ENCODE measurements at places on chromosomes 5 and 9. TPM values are rescaled to one million over a fixed set of nuclear protein-coding genes. Genes with fewer than 3 reads are reported as not detected.

DNA sequence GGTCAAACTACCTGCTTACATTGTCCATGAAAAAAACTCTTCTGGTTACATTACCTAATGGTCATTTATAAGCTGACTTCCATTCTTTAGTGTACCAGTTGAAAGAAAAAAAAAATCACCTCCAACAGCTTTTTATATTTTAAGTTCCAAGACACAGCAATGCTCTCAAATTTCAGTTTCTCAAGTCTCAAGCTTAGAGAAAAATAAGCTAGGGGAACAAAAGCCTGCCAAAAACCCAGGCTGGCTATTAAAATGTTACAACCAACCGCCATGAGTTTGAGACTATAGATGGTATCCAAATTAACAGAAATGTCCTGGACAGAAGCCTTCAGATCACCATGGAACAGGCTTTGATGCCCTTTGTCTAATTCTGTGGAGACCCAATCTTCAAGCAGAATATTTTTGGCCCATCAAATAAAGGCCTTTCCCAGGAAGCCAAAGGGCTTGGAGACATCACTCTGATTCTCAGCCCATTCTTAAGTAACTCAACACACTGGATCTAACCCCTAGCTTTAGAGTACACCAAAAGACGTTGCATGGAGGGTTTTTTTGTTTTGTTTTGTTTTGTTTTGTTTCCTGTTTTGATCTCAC, 343.7 kb downstream of the GLIS3 start:
- DNase-seq, result no peak

DNA sequence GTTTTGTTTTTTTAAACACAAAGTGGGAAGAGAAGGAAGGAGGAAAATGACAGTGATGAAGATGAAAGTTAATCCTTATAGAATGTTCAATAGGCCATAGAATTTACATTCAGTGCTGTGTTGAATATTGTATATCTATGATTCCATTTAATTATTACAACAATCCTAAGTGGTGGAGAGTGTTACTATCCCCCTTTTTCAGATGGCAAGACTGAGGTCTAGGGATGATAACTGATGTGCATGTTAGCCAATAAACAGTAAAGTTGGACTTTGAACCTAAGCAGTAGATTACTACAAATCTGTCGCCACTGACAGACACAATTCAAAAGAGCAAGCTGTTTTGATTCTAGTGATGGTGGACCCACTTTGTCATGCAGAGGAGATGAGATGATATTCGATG, 237.9 kb downstream of the ARHGAP26 start:
- no peak for DNase-seq

The PAEP gene
- not detected for total RNA-seq

The IL31RA gene
- not detected for total RNA-seq

GRCh38 chr5:54881286-54882005, 103.9 kb downstream of the ESM1 start:
- DNase-seq, result no peak

GRCh38 chr9:38659538-38659937, 39.1 kb upstream of the ANKRD18A start:
- DNase-seq, result no peak

- DNase-seq, result peak; percentile 48
Observed at GRCh38 chr5:1037123-1037670, 28.6 kb downstream of the NKD2 start.

DNA sequence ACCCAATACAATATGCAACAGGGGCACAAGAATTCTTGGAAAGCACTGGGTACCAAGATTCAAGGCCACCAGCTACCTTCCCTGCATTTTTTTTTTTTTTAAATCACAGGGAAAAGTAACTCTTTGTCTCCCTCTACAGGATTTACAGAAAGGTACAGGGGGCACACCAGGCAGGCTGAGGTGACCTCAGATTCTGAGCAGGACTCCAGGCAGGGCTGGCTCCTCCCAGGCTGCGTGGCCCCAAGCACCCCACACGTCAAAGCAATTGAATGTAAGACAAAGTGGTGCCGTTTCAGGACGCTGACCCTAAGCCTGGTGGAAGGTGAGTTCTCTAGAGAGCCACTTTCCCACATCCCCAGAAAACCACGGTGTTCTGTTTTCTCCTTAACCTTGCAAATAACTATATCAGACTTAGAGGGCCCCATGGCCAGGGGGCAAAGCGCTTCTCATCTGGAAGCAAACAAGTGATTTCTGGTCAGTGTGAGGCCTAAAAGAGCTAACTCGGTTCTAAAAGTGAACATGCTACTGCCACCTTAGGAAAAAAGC, 222.6 kb downstream of the ROR2 start:
- peak; percentile 90 for DNase-seq

DNA sequence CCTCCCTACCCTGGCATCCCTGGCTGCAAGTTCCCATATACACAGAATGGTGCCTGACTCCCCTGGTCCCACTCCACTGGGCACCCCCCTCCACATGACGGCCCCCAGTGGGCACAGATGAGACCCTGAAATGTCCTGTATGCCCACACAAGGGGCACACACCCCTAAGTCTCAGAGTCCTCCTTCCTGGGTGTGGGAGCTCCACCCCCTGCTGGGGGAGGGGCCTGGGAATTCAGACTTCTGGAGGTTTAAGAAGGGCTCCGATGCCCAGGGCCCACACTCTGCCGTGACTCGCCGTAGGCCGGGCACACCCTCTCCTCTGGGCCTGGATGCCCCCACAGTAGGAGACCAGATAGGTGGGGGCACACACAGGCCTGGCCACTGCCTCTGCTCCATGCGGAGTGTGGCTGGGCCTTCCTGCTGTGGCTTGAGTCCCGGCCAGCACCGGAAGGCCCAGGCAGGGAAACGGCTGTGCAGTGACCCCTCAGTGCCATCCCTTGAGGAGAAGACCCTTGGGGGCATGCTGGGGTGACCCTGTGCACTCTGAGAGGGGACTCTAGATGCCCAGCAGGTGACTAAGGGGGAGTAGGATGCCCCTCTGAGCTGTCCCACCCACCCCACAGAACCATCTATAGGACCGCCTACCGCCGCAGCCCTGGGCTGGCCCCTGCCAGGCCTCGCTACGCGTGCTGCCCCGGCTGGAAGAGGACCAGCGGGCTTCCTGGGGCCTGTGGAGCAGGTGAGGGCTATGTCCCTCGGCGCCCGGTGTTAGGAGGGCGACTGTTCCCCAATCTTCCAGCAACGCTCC, 6.5 kb downstream of the EGFL7 start:
- DNase-seq, result no peak

DNA sequence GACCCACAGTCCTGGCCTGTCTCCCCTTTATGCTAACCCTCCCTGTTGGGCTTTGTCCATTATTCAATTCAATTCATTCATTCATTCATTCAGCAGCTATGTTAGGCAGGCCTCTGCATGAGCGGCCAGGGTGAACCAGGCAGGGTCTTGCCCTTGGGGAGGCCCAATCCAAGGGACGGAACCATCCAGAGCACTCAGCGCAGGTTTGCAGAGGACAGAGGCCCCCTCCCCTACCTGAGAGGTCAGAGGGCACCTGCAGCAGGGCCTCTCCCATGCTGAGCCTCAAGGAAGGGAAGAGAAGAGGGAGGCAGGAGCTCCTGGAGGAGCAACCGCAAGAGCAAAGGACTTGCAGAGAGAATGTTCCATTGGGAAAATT, 61.4 kb downstream of the C9orf50 start:
- DNase-seq, result peak; percentile 79

The SPATA9 gene
- total RNA-seq, result not detected

The FBXL7 gene
- 8.4 TPM for total RNA-seq

DNA sequence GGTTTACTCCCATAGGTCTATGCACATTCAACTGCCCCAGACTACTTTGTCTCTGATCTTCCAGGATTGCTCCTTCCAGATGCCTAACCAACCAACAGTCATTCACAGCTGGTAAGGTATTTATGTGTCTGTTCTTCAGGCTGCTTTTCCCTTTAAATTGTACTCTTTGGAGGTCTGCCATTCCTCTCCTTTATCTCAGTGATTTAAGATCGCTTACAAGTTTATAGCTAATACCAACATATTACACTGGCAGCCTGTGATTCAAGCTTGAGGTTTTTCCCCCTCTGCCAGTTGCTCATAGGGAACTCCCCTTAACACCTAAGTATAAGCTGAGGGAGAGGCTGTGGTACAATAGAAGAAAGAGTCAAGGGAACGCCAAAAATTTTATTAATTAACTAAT, 711.7 kb upstream of the EDIL3 start:
- DNase-seq, result no peak

The ABCA1 gene
- 2.9 TPM for total RNA-seq

The ZFR gene
- 79.8 TPM for total RNA-seq

The DDX4 gene
- not detected for total RNA-seq

GRCh38 chr5:1272201-1272600, 22.7 kb downstream of the TERT start:
- DNase-seq, result no peak

DNA sequence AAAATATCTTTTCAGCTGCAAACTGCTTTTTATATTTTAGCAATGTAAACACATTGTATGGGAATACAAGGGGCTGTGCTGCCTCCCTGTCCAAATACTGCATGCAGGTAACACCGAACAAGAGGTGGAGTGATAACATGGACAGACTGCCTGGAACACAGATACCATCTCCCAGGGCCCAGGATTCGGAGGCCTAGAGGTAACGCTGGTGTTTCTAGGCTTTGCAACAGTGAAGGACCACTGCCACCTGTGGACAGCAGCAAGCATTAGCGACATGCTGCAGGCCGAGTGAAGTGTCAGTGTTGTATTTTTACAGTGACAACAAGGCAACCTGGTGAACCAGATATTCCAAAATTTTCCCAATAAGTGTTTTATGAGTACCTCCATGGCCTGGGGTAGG, 379.1 kb downstream of the DMRT2 start:
- peak; percentile 56 for DNase-seq

The C9orf152 gene
- not detected for total RNA-seq

- no peak for DNase-seq
Observed at GRCh38 chr9:5982317-5982716, 33.1 kb downstream of the RANBP6 start.

DNA sequence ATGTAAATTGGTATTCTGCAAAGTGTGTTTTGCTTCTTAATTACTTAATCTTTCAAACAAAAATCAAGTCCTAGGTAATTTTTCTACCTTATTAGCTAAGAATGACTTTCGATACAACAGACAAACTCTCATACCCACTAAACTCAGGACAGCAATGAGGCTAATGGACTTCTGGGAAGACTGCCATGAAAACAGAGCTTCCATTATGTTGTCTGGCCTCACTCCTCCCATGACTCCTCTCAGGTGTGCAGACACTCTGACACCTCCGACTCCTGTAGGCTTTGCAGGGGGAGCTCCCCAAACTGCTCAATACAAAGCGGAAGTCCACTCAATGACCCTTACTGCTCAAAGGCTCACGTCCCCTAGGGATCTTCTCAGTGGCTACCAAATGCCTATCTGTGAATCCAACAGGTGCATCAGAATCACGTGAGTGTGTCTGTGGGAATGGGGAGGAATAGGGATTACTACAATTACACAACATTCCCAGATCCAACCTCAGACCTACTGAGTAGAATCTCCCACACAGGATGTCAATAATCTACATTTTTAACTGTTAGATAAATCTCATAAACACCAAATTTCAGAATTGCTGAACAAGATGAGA, 289.9 kb downstream of the RAB3C start:
- DNase-seq, result no peak

DNA sequence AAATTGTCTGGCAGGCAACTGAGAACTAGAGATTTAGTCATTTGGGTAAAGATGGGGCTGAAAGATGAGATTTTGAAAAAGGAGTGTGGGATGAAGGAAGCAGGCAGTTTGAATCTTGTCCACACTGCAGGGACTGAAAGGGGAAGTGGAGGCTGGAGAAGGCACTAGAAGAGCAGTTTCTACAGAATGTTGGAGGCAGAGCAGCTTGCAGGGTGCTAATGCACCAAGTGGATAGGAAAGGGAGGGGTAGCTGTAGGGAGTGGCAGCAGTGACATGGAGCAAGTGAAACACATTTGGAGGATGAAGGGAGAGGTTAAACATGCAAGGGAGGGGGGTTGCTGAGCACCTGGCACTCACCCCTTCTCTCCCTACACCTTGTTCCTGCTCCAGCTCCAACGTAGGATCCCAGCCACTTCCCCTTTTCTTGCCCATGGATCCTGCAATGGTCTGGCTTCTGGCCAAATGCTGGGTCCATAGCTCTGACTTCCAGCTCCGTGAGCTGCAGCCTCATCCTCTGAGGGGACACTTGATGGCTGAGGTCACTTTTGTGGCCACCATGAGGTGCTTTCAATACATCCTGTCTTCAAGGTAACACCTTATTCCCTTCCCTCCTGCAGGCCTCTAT, 30.0 kb upstream of the FGD3 start:
- DNase-seq, result no peak
